HCT116 (cell line): ENCODE measurements at places on chromosomes 7 and 10. TPM values are rescaled to one million over a fixed set of nuclear protein-coding genes. Genes with fewer than 3 reads are reported as not detected.
A peak's percentile ranks its signal among the peaks of the same experiment; 100 is the strongest.

TACC2 gene
- total RNA-seq = 38.6 TPM

SLC26A5 gene
- 0.15 TPM for total RNA-seq

KCNIP2 gene
- total RNA-seq = 8.5 TPM

BMPR1A gene
- 42.6 TPM for total RNA-seq

CLEC5A gene
- 0.32 TPM for total RNA-seq

GDF2 gene
- not detected for total RNA-seq

ERCC6 gene
- total RNA-seq = 16.4 TPM

- DNase-seq = no peak
These were observed 259.3 kb upstream of the TCERG1L start for GRCh38 chr10:131570716-131571307.

GRCh38 chr7:33979807-33980355 lies 74.5 kb downstream of the BMPER start:
- DNase-seq = no peak

- no peak for DNase-seq
These were observed 13.3 kb downstream of the ZNF862 start for GRCh38 chr7:149851449-149851848.

GRCh38 chr10:74637685-74638084 lies 188.7 kb upstream of the KAT6B start:
- DNase-seq = no peak

GRCh38 chr10:102236006-102236405 lies 5.3 kb downstream of the PITX3 start:
- no peak for DNase-seq

DNA sequence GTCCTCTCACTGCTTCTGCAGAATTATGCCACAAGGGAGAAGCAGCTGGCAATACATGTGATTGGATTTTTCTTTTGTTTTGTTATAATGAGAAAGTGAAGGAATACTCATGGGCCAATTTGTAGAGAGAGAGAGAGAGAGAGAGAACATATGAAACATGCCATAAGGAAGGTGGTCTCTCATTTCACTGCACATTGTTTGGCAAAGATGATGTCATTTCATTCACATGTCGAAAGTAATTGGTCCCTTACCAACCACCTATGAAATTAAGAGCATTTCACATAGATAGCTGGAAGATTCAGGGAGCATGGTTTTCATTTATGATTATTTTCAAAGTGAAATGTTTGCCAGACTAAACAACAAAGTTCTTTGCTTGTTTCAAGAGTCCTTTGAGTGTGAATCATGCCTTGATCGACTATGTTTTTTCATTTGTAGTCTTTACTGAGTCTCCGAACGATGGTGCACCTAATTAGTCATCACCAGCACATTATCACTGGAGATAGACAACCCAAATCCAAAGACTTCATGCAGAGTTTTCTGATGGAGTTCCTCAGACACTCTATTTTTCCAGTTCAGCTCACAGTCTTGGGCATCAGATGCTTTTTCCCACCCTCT lies 130.1 kb upstream of the ZEB1 start:
- no peak for DNase-seq

GRCh38 chr10:42984035-42984610 lies 92.7 kb upstream of the RET start:
- no peak for DNase-seq

DNA sequence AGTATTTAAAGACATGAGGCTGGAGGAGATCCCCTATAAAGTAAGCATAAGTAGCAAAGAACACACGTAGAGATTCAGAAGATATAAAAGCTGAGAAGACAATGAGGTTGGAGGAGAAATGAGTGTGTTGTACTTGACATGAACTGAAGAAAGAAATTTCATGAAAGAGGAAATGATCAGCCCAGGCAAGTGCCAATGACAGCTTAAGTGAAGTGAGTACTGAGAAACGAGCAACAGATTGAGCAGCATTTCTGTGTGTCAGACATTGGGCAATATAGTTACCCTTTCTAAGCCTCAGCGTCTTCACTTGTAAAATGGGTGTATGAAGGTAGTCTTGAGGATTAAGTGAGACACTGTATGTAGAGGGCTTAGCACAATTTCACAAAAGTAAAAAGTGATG lies 4.8 kb upstream of the LIPA start:
- DNase-seq = no peak

DNA sequence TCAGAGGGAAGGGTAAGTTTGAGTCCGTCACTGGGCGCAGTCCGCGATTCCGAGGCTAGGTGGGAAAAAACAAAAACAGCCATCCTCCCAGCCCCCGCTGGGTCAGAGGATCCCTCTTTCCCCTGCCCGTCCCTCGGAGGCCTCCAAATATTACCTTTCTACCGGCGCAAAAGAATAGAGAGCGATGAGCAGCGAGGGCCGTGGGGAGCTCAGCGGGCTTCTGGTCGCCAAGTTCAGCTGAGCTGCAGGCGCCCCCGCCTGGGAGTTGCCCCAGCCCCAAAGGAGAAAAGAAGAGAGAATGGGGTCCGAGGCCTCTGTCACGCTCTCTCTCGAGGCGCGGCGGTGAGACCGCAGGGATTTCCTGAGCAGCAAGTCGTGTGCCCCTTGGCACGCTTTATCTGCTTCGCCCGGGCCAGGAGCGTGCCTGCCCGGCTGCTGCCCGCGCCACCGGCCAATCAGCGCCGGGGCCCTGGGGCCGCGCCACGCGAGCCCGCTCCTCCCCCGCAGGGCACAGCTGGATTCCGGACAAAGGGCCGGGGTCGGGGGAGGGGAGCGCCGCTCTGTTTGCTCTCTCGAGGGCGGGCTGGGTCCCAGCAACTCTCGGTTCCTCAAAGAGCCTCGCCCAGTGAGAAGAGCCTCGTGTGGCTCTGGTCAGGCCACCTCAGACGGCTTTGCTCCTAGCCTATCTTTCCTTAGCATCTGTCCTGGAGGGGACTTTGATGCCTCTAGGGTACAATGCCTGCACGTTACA lies at the start of gene NEUROG3:
TSS of gene NEUROG3 (minus strand) at position 367 of the 751 bp plus-strand sequence. CDS start 379 bp downstream, outside the sequence.
- DNase-seq = no peak

- peak; percentile 34 for DNase-seq
These were observed 98.8 kb downstream of the CACNB2 start for GRCh38 chr10:18238870-18239485.

DNA sequence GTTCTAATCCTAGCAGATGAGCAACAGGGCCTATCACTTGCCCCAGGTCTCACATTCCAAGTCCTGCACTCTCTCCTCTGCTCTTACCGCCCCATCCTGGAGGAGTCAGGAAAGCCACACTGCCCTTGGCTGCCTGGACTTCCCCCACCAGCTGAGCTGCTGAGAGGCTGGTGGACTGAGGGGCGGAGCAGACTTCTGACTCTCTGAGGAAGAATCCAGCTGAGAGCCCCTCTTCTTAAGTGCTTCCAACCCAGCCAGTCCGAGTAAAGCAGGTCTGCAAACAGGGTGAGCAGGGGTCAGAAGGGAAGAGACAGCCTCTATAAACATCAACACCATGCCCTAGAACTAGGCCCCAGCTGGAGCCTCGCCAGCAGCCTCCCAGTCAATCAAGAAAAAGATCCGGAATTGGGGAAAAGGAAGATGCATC lies 92.4 kb upstream of the TMEM72 start:
- DNase-seq = no peak

- DNase-seq = no peak
These were observed 26.3 kb downstream of the TMEM60 start for GRCh38 chr7:77771901-77772300.

GRCh38 chr10:127880557-127880956 lies 12.2 kb downstream of the CLRN3 start:
- no peak for DNase-seq

DNA sequence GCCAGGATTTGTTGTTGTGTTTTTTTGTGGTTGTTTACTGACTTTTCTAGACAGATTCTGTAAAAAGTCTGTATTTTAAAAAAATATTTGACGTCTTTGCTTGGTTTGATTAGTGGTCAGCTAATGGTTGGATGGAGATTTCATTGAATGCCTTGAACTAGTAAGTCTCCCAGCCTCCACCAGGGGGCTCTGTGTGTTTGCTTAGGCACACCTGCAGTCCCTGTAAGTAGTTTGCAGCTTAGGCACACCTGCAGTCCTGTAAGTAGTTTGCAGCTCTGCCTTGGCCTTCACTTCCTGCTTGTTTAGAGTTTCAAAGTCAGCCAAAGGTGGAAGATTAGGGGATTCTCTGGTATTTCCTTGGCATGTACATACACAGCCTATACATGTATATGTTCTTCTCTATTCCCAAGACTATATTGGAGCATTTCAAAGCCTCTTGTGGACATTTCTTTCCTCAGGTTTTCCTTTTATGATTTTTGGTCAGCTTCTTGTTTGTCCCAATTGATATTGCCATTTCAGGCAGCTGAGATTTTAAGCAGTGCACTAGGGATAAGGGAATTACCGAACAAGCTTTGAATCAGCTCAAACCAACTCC lies 101.6 kb downstream of the CCSER2 start:
- DNase-seq = peak; percentile 61

GRCh38 chr10:109977382-109977806 lies 30.4 kb upstream of the ADD3 start:
- DNase-seq = no peak

DNA sequence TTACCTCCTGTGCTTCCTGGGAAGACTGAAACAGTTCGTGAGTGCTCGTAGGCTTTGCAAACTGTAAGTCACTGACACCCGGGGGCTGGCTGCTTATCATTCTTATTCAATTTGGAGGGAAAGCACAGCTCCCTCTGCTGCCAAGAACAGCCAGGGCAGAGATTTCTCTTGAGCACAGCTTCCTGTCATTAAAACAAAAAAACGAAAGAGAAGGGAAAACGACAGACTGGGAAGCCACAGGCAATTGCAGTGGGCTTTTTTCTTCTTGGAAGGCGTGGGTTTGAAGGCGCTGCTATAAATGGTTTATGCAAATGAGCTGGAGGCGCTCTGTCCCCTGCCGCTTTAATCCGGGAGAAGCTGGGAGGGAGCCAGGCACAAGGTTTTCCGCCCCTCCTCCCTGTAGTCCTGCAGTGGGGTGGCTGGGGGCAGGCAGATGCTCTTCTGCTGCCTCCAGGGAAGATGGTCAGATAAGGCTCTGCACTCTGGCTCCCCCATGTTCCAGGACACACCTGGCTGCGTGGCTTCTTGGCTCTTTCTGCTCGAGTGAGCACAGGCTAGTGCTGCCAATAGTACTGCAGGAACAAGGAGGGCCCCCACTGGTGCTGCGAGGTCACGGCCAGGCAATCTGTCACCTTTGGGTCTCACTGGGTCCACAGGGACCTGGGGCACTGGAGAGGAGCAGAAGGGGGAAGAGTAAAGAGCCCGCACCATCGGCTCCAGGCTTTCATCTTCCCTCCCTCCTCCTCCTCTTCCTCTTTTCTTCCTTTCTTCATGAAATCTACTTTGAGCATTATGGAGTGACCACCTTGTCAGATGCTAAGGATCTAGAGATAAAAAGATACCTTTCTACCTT lies 49.5 kb downstream of the NEURL1 start:
- DNase-seq = peak; percentile 46

DNA sequence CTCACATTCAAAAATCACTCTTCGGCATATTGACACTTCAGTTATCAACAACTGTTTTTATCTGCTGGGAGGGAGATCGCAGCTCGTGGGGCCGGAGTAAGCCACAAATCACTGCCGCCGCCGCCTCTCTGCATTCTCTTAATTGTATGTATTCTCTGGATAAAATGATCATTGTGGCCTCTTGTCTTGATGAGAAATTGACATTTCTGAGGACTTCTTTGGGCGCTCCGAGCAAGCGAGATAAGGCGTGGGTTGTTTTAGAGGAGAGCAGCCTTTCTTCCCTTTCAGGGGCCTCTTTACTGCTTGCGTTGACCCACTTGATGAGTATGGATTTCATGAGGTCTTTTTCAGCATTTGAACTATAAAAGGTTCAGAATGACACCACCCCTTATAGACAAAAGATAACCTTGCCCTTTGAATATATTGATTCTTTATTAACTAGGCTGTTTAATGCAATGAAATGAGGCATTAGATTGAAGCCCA lies 130.6 kb downstream of the EBF3 start:
- DNase-seq = no peak

- DNase-seq = no peak
These were observed 69.6 kb downstream of the ATXN7L1 start for GRCh38 chr7:105806592-105807447.

DNA sequence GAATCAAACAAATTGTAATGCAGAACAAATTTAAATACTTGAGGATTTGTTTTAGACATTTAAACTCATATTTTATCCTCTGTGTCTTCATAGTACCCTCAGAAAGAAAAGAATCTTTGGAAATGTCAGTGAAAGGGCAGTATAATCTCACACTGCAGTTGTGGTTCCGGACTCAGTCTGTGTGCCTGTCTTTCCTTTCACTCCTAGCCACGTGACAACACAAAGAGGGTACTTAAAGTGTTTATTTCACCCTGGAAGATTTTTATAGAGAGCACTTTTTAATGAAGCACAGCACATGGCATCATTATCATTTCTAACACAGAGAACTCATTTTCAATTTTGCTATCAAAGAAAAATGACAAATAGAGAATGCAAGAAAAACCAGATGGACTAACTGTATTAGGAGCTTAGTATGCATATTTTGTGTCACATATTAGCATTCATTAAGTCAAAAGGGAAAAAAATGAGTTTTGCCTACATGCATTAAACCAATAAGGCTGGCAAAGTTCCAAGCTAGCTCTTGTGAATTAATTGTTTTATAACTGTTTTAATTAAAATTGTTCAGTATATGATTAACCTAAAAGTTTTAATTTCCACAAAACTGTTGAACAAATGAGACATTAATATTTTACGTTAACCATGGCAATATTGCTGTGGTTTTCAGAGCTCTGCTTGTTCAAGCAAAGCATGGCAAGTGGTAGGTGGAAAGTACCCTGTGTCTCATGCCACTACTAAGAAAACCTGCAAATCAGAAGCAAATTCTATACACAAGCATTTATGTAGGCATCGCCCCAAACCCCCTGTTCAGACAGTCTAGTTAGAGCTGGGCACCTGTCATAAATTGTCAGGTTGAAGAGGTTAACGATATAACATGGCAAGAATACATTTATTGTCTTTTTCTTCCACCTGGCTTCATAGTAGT lies 65.9 kb downstream of the AUTS2 start:
- no peak for DNase-seq

DNA sequence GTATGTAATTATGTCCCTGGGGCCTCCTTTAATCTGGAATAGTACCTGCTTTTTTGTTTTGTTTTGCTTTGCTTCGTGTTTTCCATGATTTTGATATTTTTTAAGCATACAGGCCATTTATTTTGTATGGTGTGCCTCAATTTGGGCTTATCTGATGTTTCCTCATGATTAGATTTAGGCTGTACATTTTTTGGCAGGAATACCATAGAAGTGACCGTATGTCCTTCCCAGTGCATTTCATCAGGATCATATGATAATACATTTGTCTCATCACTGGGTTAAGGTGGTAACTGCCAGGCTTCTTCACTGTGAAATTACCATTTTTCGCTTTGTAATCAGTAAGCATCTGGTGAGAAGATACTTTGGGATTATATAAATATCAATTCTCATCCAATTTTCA lies 117.8 kb upstream of the SAMD8 start:
- DNase-seq = no peak
